ENCODE measurements at places on chromosomes 1 and 21.

- DNase-seq = no peak
Observed at GRCh38 chr1:230101556-230101955, 34.5 kb downstream of the GALNT2 start.

- DNase-seq = peak; percentile 78
Observed at GRCh38 chr1:2255420-2256369, 27.6 kb downstream of the SKI start.

GRCh38 chr1:87106144-87106543, 191.7 kb downstream of the HS2ST1 start:
- no peak for DNase-seq

- no peak for DNase-seq
Observed at GRCh38 chr1:233144434-233144833, 151.1 kb downstream of the PCNX2 start.

DNA sequence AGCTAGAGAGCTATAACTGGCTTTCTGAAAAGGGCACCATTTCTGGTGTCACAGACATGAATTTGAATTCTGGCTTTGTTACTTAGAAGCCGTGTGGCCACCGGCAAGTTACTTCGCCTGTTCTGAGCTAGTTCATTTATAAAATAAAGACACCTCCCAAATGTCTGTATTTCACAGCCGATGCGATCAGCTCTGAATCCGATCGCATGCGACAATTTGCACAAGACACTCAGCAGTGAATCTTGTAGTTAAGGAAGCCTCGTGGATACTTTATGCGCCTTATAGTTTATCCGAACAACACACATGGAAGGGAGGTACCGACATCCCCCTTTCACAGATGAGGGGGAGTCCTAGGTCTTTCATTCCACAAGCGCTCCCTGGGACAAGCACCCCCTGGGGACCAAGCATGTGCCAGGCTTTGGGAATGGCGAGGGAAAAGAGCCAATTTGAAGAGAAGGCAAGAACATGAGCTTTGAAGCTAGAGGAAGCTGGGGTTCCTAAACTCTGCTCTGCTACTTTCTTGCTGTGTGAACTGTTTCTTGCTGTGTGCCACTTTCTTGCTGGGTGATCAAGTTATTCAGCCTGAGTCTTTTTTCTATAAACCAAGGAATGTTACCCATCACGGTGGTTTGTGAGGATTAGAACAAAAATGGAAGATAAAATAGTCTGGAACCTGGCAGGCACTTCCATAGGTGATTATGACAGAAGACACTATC, 3.9 kb downstream of the ID3 start:
- no peak for DNase-seq

DNA sequence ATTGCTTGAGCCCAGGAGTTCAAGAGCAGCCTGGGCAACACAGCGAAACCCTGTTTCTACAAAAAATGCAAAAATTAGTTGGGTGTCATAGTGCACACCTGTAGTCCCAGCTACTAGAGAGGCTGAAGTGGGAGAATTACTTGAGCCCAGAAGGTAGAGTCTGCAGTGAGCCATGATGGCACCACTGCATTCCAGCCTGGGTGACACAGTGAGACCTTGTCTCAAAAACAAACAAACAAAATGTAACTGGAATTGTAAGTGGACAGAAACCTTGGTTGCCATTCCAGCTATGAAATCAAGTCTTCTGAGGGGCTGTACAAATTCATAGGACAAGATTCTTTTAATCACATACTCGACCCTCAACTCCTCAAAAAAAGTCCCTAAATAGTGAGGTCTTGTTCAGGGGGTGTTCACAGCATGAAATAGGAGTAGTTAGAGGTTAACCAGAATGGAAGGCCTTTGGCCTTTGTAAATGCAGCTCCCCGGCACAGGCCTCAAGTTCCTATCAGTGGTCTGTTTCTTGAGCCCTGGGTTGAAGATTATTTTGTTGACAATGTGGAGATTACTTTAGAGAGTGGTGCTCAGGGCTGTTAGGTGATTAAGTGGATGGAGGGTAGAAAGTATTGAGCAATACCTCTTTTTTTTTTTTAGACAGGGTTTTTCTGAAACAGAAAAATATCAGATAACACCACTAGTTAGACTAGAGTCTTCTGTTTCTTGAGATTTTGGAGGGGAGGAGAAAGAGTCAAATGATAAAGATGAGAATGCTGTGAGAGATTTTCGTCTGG, 138.7 kb upstream of the ZNF648 start:
- DNase-seq = no peak

DNA sequence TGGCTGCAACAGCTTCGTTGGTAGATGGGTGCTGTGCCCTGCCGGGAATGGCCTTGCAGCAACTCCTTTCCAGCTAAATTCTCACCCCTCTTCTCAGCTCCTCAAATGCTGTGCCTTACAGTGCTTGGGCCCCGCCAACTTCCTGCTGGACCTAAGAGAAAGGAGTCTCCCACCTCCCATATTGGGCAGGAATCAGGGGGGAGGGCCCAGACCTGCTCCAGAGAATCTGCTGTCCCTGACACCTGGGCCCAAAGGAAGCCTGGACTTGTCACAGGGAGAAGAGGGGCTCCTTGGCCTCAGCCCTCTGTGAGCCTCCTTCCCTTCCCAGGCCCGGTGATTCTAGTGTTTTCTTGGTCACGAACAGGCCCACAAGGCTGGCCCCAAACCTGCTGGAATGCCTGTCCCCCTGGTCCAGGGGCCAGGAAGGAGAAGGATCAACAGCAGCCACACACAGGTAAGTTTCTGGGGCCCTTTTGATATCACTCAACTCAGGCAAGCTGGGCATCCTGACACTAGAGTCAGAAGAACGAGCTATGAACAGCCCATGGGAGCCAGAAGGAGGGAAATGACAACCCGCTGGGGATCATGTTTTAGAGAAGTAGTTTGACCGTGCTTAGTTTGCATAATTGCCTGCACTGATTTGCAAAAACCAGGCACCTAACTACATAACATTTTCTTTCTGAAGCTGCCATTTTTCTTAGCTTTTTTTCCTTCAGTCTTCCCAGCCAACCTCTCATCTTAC, 86.2 kb downstream of the CD247 start:
- DNase-seq = no peak

GRCh38 chr1:229207916-229208315, 63.0 kb upstream of the RAB4A start:
- DNase-seq = no peak

- DNase-seq = no peak
Observed at GRCh38 chr1:155776414-155776813, 80.6 kb downstream of the GON4L start.

DNA sequence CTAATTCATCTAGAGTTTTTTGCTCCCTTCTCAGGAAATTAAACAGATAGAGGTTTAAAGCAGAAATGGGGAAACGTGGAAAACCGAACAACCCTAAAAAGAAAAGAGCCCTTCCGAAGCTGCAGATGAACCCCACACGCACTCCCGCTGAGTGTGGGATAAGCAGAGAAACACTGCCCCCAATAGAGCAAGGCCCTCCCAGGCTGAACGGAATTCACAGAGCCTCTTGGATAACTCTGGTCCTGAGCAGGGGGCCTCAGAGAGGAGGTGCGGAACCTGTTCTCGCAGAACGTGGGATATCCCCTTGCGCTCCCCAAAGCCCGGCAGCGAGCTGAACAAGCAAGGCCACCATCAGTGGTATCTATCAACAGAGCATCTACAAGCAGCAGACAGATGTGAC, 44.9 kb downstream of the SSBP3 start:
- no peak for DNase-seq

DNA sequence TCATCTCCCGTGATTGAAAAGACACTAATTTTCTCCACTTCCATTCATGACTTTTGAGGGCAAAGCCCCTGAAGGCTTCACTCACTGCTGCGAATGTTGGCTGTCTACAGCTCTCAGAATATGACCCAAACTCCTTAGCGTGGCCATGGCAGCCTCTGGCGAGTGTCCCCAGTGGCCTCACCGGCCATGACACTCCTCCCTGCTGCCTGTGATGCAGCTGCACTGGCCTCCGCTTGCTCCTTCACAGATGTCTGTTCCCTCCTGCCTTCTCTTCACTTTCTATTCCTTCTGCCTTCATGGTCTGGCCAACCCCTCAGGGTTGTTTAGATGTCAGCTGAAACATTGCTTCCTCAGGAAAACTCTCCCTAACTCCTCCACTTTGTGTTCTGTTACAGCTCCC, 30.8 kb upstream of the PTPRF start:
- no peak for DNase-seq

DNA sequence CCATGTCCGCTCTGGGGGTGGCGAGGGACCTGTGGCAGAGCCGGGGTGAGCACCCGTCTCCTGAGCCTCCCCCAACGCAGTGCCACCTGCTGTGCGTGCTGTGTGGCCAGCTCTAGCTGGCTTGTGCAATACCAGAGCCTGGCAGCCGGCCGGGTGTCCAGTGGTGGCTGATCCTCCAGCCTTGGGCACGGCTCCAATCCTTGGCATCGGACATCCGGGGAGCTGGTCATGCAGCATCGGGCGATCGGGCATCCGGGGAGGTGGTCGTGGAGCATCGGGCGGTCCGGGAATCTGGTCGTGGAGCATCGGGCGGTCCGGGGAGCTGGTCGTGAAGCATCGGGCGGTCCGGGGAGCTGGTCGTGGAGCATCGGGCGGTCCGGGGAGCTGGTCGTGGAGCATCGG, 8.1 kb downstream of the SLX9 start:
- DNase-seq = no peak

- DNase-seq = no peak
Observed at GRCh38 chr1:32988665-32989064, 24.1 kb upstream of the RNF19B start.

Data from CD4-positive, alpha-beta T cell treated with Interleukin-2 at 100 ng/mL for 4 hours (primary cell).